Activated T-helper 2 cell treated with anti-CD3 and anti-CD28 coated beads, Interferon-gamma antibody, Interleukin-2, Interleukin-4, amounts not matched to agents 10 μg/mL and 5 μg/mL and 100 μg/mL, durations not matched to agents 14 hours and 24 hours and 36 hours (primary cell): ENCODE measurements at places on chromosomes 12 and 14. TPM values are rescaled to one million over a fixed set of nuclear protein-coding genes. Genes with fewer than 3 reads are reported as not detected.

The ACOT6 gene
- total RNA-seq, result not detected in 2 replicates

DNA sequence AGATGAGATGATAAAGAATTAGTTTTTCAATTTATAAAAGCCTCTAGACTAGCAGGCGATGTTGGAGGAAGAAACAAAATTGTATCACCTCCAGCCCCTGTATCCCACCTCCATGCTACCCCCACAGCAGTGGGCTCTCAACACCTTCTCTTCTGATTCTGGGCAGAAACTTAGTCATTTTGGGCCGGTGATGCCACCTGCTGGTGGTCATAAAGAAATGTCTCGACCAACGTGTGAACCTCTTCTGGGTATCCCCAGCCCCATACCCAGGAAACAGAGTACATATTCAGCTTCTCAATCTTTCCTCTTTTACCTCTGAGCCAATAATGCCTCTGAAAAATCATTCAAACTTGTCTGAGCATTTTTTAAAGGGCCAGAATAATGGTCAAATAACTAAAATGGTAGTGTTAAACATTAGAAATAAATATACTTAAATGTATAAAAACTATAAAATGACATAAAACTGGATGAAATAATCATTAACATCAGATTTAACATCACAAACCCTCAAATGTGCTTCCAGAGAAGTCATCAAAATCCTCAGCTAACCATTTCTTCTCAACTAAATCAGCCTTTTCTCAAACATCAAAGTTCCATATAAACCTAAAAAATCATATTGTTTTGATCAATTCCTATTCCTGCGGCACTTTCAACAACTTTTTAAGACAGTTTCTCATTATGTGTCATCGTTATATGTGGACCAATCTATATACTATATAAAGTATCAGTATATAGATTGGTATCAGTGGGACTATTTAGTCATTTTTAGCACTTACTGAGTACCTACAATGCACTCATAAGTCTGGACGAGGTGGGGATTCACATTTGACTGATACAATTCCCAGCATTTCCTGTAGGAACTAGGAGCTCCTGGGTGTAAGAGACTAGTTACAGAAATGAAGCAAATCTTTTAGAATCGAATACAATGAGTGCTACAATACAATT is 69.4 kb downstream of the ATXN2 start:
- H3K27me3 ChIP-seq, result no peaks in the 10 kb centered on the region
- H3K4me1 ChIP-seq, result peaks cover 12% of the 10 kb centered on the region
- H3K4me3 ChIP-seq, result no peak overlapping the region
- peak overlapping the region; percentile 63 for H3K27ac ChIP-seq
- DNase-seq, result peak; percentile 49

The GPR162 gene
- total RNA-seq, result 0.11 and 0.30 TPM in 2 replicates

DNA sequence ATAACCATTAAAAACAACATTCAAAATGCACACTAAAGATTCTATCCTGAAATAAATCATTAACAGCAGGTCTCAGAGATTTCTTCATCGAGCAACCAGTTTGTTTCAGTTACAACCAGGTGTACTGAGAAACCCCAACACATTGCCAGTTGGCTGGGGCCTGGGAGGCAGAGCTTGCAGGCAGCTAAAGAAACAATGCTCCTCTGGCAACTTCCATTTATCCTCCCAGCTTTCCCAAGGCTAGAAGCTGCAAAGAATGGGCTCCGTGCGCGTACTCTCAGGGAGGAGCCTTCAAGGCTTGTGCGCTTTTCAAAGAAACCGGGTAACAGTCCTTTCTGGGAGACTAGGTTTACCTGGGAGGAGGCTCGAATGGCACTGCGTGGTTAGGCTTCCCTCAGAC is 181.6 kb downstream of the MSRB3 start:
- H3K27ac ChIP-seq, result no peak overlapping the region
- H3K4me1 ChIP-seq, result no peaks in the 10 kb centered on the region
- H3K36me3 ChIP-seq, result no peaks in the 10 kb centered on the region
- no peaks in the 10 kb centered on the region for H3K27me3 ChIP-seq
- DNase-seq, result no peak

- no peak overlapping the region for H3K4me3 ChIP-seq
- peak; percentile 29 for DNase-seq
- H3K27ac ChIP-seq, result no peak overlapping the region
- no peaks in the 10 kb centered on the region for H3K4me1 ChIP-seq
- H3K27me3 ChIP-seq, result no peaks in the 10 kb centered on the region
- no peaks in the 10 kb centered on the region for H3K36me3 ChIP-seq
These were observed 8.8 kb upstream of the CHGA start for GRCh38 chr14:92914087-92914656.
